ENCODE measurements at places on chromosomes 1 and 21.

- DNase-seq = peak; percentile 81
These were observed 25.3 kb upstream of the ETV3 start for GRCh38 chr1:157163273-157164127.

DNA sequence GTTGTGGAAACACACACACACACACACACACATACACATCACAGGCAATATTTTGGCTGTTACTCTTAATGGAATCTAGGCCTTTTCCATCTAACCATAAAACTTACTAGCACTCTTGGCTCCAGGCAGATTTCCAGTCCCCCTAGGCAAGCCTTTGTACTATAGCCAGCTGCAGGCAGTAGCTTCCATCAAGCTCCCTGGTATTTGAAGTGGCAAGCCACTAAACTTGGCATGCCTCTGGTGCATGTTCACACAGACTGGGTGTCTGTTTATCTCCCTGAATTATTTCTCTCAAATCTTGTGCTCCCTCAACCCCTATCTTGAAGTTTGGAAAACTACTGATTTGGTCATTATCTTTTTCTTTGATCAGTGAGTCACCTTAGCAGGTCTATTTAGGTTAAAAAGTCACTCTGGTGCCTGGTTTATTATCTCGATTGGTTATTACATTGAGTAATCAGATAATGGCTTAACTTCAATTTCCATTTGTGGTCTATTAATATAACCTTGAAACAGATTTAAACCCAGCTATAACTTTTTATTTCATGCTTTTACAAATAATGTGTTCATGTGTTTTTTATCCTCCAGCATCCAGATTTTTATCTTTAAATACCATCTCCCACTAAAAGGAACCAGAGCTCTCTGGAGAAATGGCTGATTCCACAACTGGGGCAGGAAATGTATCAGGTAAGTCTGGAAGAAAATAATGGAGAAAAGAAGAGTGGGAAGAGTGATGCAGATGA, 2.7 kb upstream of the RBM15 start:
- no peak for DNase-seq

DNA sequence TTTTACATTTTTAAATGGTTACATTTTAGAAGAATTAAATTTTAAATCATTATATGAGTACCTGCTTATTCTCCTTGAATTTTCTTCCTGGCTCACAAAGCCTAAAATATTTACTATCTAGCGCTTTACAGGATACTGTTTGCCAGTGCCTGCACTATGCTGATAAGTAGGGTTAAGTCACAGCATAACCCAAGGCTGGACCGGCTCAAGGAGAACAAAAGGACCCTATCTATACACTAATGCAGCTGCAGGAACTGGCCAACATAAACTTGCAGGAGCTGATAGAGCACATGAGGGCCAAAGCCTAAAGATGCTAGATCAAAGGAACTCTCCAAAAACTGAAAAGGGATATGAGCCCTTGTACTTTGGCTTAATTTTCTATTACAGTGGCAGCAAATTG, 1086.9 kb upstream of the TMPRSS15 start:
- DNase-seq = no peak

- DNase-seq = no peak
These were observed 574.7 kb upstream of the ADGRL2 start for GRCh38 chr1:81225789-81226602.

- DNase-seq = no peak
These were observed 43.0 kb upstream of the RAP1A start for GRCh38 chr1:111576547-111576946.

DNA sequence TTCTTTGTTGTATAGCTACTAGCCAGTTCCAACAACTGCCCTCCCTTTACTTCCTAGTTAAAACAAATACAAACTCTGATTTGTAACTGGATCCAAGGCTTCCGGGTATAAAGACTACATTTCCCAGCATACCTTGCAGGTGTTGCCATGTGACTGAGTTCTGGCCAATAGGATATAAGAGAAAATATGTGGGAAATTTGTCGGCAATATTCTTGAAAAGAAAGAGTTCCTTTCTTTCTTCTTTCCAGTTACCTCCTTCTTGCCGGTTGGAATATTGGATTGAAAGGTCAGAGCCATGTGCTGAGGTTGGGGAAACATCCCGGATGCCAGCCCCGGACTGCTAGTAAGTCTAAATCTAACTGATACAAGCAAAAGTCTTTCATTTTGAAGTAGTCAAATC, 23.0 kb upstream of the ZBTB40 start:
- DNase-seq = no peak
